GM18507 (cell line): ENCODE measurements at places on chromosomes 12 and 14.

DNA sequence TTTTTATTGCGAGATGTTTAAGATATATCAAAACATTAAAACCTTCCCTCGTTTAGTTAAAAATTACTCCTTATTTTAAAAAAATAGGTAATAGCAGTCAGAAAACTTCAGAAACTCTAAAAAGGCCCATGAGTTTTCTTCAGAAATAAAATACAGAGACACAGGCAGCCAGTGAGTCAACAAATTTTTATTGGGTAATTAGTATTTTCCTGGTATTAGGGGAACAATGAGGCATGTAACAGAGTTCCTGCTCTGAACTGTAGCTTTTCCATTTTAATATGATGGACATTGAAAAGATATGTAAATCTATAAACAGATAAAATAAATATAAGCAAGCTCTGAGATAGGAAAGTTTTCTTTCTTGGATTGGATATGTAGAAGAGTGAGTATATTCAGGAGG is 399 bp upstream of the ZNF705A start:
- DNase-seq = no peak

- DNase-seq = no peak
Measured at GRCh38 chr14:28782301-28782700, 15.7 kb downstream of the FOXG1 start.

GRCh38 chr12:56695327-56696101 is 7.4 kb upstream of the PTGES3 start:
- DNase-seq = no peak

- no peak for DNase-seq
Measured at GRCh38 chr12:118633071-118633470, 256.7 kb downstream of the SUDS3 start.

DNA sequence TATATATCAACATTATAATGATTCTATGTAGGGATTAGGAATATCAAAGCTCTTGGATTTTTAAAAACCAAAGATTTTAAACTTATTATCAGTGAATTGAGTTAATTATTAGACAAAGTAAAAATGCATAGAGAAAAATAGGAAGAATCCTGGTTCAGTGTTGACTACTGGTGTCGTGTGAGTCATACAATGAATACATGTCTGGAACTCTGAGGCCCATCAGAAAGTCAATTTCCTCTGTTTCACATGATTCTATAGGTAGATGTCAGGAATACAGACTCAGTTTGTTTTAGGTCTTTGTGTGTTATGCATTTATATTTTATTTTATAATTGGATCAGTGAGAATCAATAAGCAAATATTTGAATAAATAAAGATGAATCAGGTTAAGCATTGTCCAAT is 84.5 kb upstream of the RTL1 start:
- no peak for DNase-seq

GRCh38 chr14:37369425-37369824 is 171.7 kb downstream of the MIPOL1 start:
- no peak for DNase-seq

GRCh38 chr14:71372411-71372838 is 465.2 kb downstream of the PCNX1 start:
- no peak for DNase-seq

GRCh38 chr12:82807132-82807737 is 120.5 kb downstream of the TMTC2 start:
- no peak for DNase-seq

DNA sequence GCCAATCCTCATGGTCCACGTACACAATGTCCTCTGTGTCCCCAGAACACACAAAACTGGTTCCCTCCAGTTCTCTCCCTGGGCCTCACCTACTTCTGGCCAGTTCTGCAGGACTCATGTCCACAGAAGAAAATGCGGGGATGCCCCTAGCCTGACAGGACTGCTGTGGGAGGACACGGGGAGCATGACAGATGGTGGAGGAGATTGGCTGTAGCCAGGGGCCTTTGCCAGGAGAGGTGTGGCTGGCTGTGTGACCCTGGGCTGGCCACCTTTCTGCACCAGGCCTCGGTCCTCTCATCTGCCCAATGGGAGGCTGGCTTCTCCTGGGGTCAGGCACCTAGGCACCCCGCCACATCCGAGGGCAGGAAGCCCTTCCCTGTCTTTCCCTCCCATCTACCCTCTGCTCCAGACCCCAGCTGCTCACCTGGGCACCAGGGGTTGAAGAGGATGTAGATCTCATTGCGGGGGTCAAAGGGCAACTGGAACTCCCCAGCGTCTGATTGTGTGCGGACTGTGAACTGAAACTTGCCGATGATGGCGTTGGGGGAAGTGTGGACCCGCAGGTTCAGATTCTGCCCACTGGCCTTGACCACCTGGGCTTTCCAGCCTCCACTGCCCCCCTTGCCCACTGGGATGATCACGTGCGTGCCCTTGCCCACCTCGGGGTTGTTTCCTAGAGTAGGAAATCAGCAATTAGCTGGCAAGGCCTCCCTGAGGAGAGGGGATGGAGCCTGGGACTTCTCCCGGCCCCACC is 2.8 kb downstream of the TGM1 start:
- no peak for DNase-seq

DNA sequence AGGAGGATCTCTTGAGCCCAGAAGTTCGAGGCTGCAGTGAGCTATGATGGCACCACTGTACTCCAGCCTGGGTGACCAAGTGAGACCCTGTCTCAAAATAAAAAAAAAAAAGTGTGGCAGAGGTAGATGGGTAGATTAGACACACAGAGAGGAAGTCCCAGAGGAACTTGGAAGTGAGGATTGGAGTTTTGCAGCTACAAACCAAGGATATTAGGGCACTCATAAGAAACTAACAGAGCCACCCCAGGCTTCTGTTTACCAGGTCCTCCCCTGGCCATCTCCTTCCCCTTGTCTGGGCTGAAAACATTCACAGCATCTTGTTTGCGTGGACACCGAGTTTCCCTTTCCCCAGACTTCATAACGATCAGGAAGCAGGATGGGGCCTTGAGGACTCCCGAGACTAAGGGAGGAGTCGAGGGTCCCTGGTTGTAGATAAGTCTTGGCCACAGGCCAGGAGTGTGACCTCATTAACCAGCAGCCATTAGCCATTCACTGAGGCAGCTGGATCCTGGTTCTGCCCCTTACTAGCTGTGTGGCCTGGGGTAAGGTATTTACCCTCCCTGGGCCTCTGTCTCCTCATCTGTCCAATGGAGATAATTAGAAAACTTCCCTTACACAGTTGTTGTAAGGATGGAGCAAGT is 2.1 kb downstream of the MAP1LC3B2 start:
- no peak for DNase-seq

GRCh38 chr12:80491166-80491565 is 47.1 kb downstream of the PTPRQ start:
- no peak for DNase-seq

DNA sequence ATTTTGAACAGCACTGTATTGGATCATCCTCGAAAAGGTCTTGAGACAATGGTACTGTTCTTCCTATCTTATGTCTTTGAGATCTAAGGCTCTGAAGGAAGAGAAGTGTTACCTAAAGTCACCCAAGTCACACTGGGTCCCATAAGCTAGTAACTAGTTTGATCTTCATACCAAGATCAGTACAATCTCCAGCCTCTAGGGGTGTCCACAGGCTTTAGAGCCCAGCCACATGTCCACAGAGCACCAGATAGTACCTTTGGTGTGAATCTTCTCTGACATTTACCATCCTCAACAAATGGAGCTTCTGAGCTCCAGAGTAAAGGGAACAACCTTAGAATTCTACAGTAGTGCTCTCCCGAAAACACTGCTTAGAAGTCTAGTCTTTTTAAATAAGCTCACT is 78.7 kb downstream of the KSR2 start:
- no peak for DNase-seq

DNA sequence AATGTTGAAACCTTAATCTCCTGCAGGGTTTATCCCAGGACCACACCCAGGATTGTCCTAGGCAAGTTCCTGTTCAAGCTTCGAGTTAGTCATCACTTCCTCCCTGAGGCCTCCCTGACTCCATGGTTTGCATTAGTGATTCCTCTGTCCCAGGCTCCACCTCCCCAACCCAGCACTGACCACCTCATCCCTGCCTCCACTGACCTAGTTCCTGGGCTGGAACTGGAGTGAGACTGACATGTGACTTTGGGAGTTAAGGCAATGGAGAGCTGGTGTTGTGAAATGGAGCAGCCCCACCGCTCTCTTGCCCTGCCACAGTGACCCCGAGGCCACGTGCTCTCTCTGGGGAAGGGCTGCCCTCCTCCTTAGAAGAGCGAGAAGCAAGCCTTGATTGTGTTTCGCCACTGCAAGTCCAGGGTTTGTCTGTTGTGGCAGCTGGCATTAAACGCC is 15.8 kb upstream of the DTX1 start:
- DNase-seq = no peak

DNA sequence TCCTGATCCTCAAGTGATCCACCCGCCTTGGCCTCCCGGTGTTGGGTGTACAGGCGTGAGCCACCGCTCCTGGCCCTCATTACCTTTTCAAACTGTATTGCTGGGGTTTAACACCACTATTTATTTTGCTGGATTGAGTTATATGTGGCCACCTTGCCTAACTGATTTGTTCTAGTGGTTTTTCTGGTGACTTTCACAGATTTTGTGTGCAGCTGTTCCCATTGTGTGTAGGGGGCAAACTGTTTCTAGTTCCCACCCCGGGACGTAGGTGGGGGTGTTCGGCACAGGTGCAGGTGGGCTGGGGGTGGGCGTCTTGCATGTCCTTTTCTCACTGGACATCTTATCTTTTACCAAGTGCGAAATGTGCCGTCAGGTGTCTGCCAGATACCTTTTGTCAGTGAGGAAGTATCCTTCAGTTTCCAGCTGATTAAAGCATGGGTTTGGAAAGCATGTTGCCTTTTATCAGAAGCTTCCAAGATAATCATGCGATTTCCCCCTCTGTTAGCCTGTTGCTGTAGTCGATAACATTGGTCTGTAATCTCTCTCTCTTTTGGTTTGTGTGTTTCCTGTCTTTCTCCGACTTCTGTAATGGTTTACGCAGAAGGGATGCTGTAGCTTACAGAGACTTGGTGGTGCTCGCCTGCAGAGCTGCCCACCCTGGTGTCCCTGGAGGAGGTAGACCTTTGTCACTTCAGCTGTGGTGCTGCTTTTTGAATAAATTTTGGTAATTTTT is 33.6 kb downstream of the AACS start:
- DNase-seq = no peak

DNA sequence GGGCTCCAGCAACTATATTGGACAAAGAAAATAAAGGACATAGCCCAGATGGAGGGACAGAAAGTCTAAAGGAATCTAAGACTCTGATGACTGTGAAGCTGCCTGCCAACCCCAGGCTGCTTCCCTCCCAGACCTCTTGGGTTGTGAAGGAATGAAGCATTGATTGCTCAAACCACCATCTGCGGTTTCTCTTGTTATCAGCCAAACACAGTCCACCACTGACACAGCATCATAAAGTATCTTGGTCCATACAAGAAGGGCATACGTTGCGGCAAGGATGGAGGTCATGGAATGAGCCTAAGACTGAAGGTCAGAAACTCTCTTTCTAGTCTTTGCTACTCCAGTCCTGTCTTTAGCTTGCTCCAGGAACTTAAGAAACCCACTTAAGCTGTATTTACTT is 58.5 kb upstream of the PLXNC1 start:
- no peak for DNase-seq

- peak; percentile 29 for DNase-seq
Measured at GRCh38 chr12:68236421-68237059, 10.9 kb upstream of the IL26 start.

- DNase-seq = no peak
Measured at GRCh38 chr12:15670756-15671155, 118.4 kb downstream of the EPS8 start.
